Renal cortex interstitium (tissue), 15 donors: ENCODE measurements at places on chromosomes 5 and 9. TPM values are rescaled to one million over a fixed set of nuclear protein-coding genes. Genes with fewer than 3 reads are reported as not detected.

The TRIM14 gene
- polyA plus RNA-seq: 7.5 TPM

- no peak for DNase-seq
These were observed 18.4 kb upstream of the VPS13A start for GRCh38 chr9:77158772-77159513.

- DNase-seq: no peak
These were observed 84.4 kb downstream of the CNTLN start for GRCh38 chr9:17219261-17219660.

DNA sequence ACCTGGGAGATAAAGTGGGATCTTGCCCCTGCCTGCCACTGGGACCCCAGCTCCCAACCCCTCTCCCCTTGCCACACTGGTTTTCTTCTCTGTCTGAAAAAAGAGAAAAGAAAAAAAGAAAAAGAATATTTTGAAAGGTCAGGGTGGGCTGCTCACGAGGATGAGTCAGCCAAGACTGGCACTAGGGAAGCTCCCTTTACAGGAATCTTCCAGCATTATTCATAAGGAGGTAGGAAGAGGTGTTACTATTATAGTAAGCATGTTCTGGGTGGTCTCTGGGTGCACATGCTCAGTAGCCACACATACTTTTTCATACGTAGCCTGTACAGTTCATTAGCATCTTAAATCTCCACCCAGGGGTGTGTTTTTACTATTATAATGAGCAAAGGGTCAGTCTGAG is 46.8 kb upstream of the HAND1 start:
- no peak for DNase-seq

The ELP1 gene
- 41.6 TPM for polyA plus RNA-seq
